ENCODE measurements at places on chromosomes 7 and 10.
A peak's percentile ranks its signal among the peaks of the same experiment; 100 is the strongest.

DNA sequence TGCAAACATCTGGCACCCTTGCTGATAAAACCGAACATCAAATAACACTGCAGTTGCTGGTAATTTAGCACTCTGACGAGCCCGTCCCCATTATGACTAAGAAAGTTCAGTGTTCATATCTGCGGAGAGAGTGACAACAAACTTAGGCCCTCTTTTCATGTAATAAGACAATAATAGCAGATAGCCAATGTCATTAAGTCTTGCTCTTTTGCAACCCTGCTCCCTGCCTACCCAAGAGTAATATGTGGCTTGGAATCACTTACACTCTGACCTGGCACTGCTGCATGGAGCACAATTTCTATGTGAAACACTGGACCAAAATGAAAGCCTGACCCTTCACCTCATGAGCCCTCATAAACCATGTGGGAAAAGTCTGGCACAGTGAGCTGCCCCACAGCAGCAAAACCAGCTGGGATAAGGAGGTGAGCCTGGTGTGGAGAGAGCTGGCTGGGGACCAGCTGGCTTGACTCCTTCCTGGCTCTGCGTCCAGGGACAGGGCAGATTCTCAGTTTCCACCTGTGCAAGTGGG, 86.5 kb downstream of the HIPK2 start:
- no peak for DNase-seq

DNA sequence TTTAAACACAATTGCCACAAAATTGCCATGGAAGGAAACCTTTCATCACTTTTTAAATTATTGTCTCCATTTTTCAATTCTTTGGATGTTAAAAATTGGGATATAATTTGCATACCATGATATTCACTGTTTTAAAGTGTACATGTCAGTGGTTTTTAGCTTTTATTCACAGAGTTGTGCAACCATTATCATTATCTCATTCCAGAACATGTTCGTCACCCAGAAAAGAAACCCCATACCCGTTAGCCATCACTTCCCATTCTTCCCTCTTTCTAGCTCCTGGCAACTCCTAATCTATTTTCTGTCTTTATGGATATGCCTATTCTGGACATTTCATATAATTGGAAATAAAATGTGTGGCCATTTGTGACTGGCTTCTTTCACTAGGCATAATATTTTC, 260.3 kb upstream of the FERD3L start:
- DNase-seq, result no peak

GRCh38 chr10:26725837-26726727, 28.6 kb downstream of the PDSS1 start:
- DNase-seq, result peak; percentile 73

DNA sequence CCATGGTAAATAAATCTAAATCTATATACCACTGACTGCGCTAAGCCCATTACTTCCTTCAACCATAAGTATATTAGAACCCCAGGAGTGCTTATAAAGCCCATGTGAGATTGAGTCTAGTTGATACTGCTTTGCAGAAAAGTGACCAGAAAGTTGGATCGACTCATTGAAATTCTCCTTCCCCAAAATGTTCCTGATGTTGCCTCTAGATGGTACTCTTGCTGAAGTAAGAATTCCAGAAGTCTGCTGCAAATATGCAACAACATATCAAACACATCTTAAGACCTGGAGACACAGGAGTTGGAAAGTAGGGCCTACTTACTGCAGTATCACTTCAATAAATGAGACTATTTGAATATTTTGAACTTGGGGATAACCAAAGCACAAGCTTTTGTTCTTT, 550.8 kb downstream of the IPMK start:
- DNase-seq, result no peak

DNA sequence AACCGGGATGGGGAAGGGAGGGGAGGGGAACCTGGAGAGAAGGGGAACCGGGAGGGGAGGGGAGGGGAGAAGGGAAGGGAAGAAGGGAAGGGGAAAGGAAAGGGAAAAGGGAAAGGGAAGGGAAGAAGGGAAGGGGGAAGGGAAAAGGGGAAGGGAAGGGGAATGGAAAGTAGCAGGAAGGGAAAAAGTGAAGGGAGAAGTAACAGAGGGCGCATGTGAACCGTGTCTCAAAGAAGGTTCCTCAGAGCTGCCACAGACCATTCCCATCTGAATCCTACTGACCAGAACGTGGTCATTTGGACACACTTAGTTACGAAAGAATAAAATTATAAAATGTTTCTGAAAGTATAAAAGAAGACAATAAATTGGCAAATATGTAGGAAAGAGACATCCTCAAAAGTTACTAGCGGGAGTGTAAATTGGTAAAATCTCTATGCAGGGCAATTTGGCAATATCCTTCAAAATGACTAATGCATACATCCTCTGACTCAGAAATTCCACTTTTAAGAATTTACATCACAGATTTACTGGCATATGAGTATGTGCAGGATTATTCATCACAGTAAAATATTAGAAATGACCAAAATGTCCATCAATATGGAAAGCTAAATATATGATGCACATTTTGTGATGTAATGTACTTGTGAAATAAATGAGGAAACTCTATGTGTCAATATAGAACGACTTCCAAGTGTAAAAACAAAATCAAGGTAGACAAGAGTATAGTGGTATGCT, 12.9 kb downstream of the C10orf67 start:
- DNase-seq, result no peak

GRCh38 chr7:6438427-6438826, 9.3 kb downstream of the DAGLB start:
- no peak for DNase-seq

DNA sequence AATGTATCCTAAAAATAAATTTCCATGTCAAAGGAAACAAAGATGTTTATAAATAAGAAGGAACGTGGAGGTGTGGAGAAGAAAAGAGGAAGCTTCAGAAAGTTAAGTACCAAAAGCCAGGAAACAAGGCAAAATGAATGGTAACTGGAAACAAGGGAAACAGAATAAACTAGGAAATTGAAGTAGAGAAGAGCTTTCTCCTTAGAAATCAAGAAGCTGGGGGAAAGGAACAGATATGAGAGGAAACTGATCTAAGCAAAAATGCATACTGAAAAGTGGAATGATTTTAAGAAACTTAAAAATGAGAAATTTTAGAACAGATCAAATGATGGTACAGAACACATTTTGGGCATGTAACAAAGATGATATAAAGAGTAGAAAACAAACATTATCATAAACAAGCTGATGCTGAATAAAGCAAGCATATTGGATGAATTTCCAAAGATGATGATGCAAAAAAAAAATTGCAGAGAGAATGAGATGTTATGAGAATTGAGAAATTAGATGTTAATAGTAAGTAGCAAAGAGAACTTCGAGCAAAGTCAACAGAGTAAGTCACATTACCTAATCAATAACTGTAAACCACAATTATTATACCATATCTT, 1.9 kb downstream of the BRAF start:
- no peak for DNase-seq

- no peak for DNase-seq
Observed at GRCh38 chr10:94361171-94361794, 1.5 kb downstream of the NOC3L start.

- no peak for DNase-seq
Observed at GRCh38 chr10:4271193-4271592, 486.2 kb upstream of the KLF6 start.

DNA sequence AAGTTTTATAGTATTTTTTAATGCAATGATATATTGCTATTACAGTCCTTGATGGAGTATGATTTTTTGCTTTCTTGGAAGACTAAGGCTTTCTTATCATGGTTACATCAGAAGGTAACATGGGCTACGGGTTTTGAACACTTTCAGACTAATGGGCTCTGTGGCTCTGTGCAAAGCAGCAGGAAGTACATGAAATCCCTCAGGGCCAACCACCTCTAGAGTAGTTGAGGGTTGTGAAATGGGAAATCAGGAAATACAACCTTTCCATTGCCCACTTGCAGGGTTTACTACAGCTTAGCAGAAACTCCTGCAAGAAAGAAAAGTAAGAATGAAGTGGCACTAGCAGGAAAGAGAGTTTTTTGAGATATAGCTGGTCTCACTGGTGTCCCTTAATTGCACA, 853.5 kb downstream of the KCNMA1 start:
- no peak for DNase-seq

DNA sequence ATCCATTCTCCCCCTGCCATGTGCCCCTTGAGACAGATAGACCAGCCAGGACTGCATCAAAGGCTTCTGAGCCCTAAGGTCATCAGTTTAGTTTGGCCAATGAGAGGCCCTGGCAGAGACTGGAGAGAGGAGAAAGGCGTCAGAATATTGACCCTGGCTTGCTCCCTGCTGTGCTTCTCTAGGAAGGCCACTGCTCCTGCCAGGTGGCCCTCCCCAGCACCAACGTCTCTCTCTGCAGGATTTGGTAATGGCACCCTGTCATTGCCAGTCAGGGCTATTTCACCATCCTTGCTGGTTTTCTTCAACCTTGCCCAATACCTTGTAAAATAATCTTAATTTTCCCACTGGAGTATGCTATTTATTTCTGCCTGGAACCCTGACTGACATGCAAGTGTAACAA, 38.8 kb upstream of the ZRANB1 start:
- no peak for DNase-seq

DNA sequence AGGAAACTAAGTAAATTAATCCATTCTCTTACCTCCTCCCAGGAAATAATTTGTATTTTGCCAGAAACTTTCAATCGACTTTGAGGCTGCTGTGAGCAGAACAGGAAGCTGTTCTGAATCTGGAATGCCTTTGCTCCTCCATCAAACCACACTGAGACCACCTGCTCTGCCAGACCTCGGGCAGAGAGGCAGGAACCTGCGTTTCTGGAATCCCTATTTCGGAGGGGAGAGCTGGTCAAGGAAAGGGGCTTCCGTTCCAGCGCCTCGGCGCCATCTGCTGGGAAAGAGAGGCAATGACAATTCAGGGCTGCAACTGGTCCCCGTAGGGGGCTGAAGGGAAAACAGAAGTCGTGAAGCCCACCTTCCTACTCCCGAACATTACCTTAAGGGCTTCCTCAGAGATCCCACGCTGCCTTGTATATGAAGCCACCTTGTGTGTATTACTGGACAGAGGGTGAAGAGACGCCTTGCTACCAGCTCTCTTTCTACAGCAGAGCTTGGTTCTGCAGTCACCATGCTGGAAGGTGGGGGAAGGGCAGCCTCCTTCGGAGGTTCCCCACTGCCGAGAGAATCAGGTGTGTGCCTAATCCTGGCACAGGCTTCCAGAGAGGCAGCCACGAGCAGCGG, 31.2 kb downstream of the ZNF467 start:
- DNase-seq, result peak; percentile 82

DNA sequence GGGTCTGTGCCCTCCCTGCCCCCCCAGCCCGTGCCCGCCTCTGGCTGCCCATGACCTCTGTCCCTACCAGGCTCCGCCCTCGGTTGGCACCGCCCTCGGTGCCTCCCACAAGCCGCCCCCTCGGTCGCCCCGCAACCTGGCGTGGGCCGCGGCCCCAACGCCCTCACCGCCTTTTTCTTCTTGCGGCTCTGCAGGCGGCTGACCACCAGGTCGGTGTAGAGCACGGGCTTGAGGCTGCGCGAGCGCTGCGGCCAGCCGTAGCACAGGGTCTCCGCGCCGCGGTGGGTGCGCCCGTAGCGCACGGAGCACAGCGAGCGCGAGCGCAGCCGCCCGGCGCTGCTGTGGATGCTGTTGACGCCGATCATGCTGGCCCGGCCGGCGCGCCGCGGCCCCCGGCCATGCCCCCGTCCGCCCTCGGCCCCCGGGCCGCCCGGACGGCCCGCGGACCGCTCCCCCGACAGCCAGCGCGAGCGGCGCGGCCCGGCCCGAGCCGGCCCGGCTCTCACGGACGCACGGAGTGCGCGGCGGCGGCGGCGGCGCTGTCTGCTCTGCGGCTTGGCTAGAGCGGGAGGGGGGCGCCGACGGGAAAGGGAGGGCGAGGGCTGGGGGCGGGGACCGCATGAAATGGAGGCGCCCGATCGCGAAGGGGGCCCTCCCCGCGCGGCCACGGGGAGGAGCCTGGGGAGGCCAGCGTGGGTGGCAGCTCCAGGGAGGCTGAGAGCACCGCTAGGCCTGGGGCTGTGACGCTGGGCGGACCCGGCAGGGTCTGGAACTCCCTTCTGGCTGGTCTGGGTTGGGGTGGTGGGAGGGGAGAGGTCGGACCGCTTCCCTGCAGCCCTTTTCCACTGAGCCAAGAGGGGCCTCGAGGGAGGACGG, 9.6 kb downstream of the PSD start:
- peak; percentile 86 for DNase-seq

DNA sequence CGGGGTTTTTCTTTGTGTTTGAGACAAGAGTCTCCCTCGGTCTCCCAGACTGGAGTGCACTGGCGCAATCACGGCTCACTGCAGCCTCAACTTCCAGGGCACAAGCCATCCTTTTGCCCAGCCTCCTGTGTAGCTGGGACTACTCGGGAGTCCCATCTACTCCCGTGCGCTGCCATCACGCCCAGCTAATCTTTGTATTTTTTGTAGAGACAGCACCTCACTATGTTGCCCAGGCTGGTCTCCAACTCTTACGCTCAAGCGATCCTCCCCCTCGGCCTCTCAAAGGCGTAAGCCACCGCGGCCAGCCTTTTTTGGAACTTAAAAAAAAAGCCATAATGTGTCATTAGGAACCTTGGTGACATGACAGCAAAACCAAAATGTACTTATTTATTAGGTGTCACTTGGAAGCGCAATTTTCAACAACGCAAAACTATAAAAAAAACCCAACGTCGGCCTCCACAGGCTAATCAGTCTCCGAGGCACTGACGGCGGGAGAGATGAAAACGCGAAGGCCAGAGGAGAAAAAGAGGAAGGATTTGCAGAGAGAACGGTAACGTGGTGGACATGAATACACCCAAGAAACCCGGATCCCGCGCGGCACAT, 911 bp upstream of the HNRNPH3 start:
- DNase-seq, result peak; percentile 70

- no peak for DNase-seq
Observed at GRCh38 chr10:100374200-100374655, 27.2 kb downstream of the SCD start.

- no peak for DNase-seq
Observed at GRCh38 chr7:15602236-15602635, 40.4 kb upstream of the AGMO start.

DNA sequence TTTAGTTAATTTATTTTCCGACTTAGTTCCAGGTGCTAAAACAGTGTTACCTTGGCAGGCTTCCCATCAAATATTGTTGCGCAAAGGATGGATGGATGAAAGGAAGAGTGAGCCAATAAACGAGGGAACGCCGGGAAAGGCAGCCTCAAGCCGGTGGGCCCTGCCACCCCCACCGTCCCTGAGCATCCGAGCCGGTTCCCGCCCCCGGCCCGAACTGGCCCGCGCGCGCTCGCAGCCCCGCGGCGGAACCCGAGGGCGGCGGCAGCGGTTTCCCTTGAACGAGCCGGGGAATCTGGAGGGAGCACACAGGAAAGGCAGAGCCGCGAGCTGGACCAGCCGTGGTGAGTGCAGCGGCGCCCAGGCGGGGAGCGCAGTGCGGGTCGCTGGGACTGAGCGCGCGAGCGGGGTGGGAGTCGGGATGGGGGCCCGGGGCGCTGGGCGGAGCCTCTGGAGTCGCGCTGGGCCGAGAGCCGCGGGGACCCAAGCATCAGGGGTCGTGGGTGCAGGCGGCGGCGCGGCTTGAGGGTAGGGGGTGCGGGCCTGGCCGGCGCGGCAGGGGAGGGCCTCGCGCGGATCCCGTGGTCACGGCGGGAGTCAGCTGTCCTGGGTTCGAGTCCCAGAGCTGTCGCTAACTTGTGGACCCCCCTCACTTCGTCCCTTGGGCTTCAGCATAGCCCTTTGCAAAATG, at the start of gene AGK:
Gene AGK (plus strand): TSS at position 317 of the 688 bp plus-strand sequence. CDS start 4,057 bp downstream, outside the sequence.
- peak; percentile 91 for DNase-seq
